ENCODE measurements at places on chromosomes 12 and 14.

DNA sequence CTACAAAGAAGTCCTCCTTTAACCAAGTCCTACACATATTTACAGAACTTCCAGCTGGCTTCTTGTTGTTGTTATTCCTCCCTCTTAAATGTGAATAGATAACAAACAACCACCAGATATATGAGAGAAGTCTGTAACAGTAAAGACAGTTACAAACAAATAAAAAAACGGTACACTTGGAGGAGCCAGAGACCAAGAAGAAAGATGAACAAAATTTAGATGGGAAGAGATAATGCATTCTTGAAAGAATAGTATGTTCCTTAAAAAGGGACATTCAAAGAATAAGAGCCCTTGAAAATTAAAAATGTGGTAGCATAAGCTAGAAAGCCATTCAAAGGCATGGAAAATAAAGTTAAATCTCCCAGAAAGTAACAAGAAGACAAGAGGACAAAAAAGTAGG lies 25.9 kb downstream of the SLCO1A2 start:
- DNase-seq: no peak

DNA sequence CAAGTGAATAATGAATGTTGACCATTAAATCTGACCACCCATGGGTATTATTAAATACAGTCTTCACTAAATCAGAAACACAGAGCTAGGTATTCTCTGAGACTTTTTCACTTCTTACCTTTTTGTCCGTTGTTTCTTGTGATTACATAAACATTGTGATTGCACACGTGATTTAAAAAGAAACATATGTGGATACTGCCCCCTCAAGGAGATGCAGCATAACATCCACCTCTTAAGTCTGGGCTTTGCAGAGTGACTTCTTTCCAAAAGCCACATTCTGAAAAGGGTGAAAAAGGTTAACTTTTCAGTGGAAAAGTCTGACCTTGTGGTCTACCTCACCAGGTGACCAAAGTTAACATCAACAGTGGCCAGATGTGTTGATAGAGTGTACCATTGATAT lies 185.5 kb upstream of the FAR2 start:
- peak; percentile 22 for DNase-seq

DNA sequence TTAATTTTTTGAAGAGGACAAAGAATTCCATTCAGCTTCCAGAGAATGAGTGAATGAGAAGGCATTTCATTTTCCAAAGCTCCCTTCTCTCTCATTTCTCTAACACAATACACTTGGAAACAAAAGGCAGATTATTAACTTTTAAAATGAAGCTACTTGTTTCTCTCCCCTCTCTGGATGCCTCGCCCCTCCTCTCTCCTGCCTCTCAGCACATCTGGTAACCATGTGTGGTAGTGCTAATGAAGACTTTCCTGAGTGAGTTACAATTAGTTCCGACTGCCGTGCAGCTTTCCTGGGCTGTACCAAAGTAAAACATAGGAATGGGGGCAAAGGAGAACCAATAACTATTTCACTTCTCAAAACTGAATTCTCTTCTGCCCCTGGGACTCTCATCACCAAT lies 84.7 kb upstream of the SOX5 start:
- DNase-seq: peak; percentile 51

DNA sequence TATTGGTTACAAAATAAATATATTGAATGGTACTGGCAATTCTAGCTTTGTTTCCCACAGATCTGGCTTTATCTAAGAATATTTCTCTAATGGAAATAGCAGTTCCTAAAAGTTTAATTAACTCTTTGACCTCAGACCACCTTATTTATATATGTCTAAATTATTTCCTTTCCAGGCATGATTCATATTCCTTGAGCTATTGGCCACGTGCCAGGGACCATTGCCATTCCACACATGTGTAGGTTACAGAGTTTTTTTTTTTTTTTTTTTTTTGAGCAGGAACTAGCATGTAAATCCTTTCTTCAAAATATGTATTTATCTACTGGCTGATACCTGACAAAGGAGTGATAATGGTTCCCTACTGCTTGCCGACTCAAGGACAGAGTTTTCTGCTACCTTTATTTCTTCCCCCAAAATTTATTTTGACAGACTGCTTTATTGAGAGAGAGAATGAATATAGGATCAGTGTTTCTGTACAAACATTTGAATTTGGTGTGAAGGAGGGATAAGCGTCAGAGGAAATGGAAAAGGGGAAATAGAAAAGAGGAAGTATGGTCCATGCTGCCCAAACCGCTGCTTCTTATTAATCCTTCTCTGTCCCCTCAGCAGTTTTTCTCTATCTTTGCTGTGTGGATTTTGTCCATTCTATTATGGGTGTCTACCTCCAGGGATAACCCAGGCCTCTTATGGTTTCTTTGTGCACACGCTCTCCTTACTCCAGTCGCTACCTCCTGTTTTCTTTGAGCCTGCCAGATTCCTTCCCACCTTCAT lies 36.4 kb downstream of the PDE3A start:
- DNase-seq: peak; percentile 53
